HS-5 (cell line): ENCODE measurements at places on chromosomes 6 and 20.

- no peak for DNase-seq
Measured at GRCh38 chr6:7264686-7265384, 48.2 kb downstream of the SSR1 start.

DNA sequence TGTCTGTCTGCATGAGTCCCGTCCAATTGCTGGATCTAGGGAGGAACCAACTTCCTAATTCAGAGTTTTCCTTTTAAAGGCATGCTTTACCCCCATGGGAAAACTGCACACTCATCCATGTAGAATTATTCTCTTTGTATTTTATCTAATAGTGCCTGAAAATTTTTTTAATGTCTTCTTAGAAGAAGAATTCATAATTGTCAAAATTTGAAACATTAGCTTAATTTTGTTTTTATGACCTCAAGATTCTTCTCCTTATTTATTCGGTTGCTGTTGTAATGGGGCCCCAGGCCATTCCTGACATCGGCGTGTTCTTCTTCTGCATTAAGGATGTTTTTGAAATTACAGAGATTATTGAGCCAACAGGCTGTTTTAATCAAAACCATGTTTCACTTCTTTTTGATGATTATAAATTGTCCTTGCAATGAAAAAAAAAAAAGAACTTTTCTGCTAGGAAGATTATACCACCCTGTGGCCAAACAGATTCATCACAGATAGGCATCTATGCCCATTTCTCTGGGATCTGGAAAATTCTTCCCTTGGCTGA, 100.3 kb downstream of the ZNF217 start:
- DNase-seq: no peak

- peak; percentile 94 for DNase-seq
Measured at GRCh38 chr20:54219751-54220426, 12.0 kb downstream of the PFDN4 start.

- peak; percentile 73 for DNase-seq
Measured at GRCh38 chr20:44702776-44703175, 12.4 kb upstream of the CCN5 start.

DNA sequence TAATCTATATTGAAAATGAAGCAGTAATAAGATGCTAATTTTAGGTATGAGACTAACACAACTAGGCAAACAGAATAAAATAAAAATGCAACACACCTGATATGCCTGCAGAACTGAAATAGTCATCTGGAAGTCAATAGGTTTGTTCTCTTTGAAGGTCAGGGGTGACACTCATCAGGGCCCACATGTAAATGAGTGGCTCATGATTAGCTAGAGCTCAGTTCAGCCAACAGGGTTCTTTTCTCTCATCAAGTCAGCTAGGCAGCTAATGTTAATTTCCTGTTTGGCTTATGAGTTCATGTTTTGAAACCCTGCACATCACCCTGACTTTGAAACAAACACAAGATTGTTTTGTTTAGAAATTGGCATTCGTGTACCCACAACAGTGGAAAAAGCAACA, 23.8 kb downstream of the SMLR1 start:
- DNase-seq: no peak

GRCh38 chr20:59825944-59826759, 107.3 kb downstream of the SYCP2 start:
- DNase-seq: no peak

DNA sequence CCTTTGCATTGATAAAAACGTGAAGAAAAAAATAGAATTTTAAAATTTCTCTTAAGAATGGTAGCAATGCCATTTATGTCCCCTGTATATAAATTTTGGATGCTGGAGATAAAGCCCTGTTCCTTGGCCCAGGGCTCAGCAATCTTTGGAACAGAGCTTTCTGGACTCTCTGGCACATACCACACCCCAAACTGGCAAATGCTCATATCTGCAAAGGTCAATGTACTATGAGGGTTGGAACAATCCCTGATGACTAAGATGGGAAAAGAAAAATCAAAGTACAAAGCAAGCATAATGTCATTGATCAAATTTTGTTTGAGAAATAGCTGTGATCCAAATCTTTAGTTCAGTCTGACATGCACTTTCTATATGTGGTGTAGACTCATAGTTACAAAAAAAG, 158.1 kb upstream of the HCRTR2 start:
- DNase-seq: no peak

- DNase-seq: peak; percentile 61
Measured at GRCh38 chr6:101146389-101146788, 247.1 kb upstream of the GRIK2 start.

GRCh38 chr6:149450679-149451375, 34.0 kb downstream of the ZC3H12D start:
- DNase-seq: no peak

DNA sequence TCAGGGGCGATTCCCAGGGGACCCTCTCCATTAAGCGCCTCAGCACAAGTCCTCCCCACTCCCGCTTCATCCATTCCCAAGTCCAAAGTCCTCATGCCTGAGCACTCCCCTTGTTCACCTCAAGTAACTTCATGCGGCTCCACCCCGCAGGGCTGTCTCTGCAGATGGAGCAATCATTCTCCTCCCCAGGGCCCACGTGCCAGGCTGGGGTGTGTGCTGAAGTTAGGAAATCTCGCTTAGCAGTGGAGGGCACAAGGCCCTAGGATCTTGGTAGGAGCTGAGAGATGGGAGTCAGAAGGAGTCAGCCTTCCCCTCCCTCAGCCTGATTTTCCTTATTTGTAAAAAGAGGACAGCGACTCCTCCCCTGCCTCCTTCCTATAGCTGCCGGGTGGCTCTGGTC, 3.5 kb downstream of the TGM3 start:
- DNase-seq: no peak

GRCh38 chr6:46787871-46788540, 5.2 kb upstream of the MEP1A start:
- no peak for DNase-seq

DNA sequence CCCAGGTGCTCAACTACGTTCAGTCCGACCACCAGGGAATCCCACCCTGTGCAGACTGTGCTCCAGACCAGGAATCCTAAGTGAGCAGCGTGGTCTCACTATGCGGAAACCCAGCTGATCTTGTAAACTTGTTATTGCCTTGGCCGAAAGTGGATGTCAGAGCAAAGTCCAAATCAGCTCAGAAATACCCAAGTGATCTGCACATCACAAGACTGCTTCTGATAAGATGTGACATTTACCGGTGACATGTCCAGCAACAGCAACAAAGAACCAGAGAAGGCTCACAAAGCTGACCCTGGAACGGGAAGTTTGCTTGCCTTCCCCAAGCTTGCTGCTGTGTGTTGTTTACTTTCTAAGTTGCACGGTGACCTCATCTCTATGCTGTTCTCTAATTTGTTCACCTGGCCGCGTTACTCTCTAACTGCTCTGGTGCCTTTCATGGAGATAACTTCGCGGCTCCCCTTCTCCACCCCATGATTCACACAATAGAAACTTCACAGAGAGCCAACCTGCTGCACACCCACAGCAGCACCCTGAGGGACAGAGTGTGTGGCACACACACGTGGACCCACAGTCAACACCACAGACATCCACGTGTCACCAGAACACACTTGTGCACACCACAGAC, 1.7 kb downstream of the BNIP5 start:
- no peak for DNase-seq

DNA sequence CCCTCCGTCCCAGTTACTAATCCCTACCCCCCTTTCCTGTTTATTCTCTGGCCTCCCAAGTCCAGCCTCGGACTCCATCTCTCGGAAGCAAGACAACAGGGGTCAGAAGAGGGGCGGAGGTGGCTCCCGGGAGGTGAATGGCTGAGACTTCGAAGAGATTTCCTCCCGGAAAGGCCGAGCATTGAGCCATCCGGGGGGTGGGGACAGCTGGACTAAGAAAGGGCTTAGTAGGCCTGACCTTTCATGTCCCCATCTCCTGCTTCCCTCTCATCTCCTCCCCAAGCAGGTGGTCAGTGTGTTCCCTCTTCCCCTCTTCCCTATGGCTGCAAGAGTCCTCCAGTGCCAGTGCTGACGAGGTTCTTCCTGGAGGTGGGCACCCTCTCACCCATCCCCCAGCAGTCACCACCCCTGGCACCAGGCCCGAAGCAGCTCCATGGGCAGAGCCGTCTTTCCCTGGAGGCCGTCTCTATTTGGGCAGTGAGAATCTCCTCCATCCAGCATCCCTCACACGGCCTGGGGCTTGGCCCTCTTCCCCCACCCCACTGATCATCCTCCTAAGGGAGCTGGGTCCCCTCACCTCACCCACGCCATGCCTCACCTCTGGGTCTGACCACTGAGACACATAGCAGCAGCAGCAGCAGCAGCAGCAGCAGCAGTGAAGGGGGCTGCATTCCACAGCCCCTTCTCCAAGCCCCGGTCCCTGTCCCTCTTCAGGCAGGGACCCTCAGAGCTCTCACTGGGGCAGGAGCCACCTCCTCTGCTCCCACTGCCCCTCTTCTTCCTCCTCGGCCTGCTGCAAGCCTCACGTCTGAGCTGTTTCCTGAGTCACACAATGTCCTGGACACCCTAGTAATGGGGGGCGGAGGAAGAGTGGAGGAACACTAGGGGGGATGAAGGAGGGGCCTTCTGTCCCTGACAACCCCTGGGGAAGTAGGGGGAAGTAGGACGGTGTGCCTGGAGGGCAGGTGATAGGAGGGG, at the start of gene NOTCH4:
NOTCH4 (minus strand) TSS at position 810 of the 978 bp plus-strand sequence; CDS start at position 671, 139 bp downstream.
- DNase-seq: no peak

- DNase-seq: no peak
Measured at GRCh38 chr20:11880680-11881079, 37.0 kb upstream of the BTBD3 start.

GRCh38 chr20:3282271-3283221, 43.6 kb upstream of the SLC4A11 start:
- DNase-seq: no peak

DNA sequence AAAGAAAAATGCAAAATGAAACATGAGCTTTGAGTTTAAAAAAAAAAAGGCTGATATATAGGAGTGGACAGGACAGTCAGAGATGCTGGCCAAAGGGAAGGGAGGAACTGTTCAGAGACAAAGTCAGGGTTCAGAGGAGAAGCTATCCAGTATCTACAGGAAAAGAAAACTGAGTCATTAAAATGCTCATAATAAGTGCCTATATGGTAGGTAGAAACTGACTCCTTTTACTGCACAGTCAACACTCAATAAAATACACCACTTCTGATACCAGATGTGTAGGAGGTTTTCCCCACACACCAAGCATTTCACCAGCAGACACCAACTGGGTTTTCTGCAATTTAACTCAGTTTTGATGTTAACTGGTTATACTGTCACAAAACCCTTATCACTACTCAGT, 32.9 kb downstream of the FRK start:
- DNase-seq: no peak

- no peak for DNase-seq
Measured at GRCh38 chr6:85118233-85118632, 331.6 kb upstream of the NT5E start.

GRCh38 chr6:136483906-136484305, 66.3 kb downstream of the MAP7 start:
- no peak for DNase-seq

DNA sequence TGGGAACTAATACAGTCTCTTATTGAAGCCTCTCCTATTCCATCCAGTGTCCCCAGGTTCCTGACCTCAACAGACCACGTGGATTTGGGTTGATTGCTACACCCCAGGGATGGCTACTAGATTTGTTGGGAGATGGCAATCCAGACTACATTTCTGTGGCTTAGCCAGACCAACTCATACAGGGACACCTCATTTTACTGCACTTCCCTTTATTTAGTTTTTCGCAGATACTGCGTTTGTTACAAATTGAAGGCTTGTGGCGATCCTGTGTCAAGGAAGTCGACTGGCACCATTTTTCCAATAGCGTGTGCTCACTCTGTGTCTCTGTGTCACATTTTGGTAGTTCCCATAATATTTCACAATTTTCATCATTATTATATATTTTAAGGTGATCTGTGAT, 10.3 kb upstream of the MTRF1L start:
- no peak for DNase-seq

GRCh38 chr20:25246182-25246999, 1.5 kb upstream of the PYGB start:
- DNase-seq: no peak

GRCh38 chr20:50194831-50195523, 4.3 kb downstream of the CEBPB start:
- no peak for DNase-seq

GRCh38 chr6:138864343-138864890, 68.5 kb downstream of the ECT2L start:
- DNase-seq: no peak

GRCh38 chr20:2729251-2729713, 36.7 kb downstream of the EBF4 start:
- DNase-seq: no peak

DNA sequence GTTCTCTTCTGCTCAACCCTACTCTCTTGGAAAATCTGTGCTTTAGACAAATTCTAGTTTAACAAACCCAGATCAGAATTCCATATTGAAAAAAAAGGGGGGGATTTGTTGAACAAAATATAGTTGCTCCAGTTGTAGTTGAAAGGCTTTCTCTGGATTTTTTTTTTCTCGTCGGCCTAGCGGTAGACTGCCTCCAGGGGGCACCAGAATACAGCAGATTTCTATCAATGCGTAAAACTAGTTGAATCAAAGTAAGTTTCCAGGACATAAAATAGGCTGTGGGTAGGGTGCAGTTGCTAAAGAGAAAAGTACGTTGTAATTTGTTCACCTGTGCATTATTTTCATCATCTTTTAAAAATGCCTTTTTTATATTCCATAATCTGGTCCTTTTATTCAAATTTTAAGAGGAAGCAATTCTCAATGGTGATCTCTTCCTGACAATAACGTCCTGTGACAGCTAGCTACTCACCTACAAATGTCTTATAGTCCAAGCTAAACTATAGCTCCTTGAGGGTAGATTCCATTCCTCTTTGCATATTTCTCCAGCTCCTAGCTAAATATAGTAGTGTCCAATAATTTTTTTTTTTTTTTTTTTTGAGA, 105.4 kb downstream of the PERP start:
- DNase-seq: peak; percentile 20

DNA sequence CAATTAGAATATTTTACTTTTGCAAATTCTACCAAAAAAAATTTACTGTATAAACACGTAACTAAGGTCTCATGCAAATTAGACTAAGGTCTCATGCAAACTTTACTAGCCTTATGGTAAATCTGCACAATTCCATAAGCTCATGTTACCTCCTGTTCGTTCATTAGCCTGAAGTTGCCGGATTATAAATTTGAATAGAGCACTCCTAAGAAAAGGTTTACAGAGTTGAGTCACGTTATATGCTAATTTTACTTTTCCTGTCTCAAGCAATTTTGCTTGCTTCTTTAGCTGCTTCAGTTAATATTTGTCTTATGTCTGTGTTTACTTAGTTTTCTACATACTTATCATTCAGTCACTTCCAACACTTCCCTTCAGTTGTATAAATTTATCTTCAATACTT, 1434.0 kb upstream of the EYS start:
- no peak for DNase-seq

- no peak for DNase-seq
Measured at GRCh38 chr20:41047279-41047974, 18.8 kb downstream of the TOP1 start.

DNA sequence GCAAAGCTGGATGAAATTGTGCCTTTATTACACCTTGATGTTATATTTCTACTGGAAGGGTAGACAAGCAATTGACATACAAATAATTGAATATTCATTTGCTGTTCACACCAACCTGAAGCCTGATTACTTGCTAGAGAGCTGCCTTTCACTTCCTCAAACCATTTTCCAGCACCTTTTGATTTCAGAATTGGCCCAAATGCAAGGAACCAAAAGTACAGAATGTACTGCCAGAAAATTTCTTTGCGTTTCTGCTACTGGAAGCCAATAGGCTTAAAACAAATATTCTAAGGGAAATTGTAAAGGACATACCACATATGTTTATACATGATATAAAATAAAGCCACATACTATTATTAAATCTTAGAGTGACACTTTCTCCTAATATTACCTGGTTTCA, 94.5 kb downstream of the RFPL4B start:
- no peak for DNase-seq

GRCh38 chr20:57529160-57529585, 4.2 kb upstream of the CTCFL start:
- DNase-seq: no peak
